Caudate nucleus (tissue), 63 donors: ENCODE measurements at places on chromosomes 1 and 21.

DNA sequence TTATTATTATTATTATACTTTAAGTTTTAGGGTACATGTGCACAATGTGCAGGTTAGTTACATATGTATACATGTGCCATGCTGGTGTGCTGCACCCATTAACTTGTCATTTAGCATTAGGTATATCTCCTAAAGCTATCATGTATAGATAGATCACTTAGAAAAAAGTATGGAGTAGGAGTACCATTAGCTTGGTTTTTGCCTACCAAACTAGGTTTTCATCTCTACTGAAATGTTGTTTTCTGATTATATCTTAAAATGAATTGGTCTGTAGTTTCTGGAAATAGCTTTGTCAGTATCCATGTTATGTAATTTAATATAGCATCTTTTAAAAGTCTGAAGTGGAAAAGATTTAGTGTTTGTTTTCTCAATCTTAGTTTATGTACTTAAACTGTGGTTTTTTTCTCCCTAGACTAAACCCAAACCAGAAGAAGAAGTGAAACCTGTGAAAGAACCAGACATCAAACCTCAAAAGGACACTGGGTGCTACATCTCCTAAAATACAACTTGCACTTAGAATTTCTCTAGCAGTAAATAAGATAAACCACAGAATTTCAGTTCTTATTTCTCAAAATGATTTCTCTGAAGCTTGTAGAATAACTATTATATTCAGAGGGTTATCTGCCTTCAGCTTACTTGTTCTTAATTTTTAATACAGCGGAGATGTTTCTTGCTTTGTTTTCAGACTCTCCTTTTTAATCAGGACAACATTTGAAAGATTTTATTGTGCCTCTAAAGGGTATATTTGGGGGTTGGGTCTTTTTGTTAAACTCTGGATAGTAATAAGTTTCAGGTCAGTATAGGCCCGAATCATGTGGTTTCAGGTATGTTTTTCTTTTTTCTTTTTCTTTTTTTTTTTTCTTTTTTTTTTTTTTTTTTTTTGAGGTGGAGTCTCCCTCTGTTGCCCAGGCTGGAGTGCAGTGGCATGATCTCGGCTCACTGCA lies 4.5 kb upstream of the FAM177B start:
- no peak for DNase-seq

GRCh38 chr1:167722152-167722869 lies 529 bp downstream of the MPZL1 start:
- DNase-seq = peak; percentile 44

GRCh38 chr1:8232036-8232757 lies 85.7 kb upstream of the SLC45A1 start:
- no peak for DNase-seq

- no peak for DNase-seq
These were observed 255.2 kb downstream of the COL11A1 start for GRCh38 chr1:102853136-102853535.

DNA sequence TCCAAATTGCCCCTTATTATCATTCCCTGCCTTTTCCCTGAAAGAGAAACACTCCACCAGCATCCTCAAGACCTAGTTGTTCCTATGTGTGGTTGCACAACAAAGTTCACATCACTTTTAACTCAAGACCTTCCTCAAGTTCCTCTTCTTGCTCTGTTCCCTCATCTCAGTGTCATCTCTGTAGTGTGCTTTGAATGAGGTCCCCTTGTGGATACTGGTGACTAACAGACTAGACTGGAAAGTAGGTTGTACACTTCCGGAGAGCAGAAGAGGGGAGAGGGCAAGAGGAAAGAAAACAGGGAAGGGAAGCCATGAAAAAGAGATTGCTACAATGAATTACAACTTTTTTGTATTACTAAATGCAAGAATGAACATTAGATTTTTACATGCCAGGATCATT lies 853.8 kb downstream of the USP25 start:
- DNase-seq = no peak

DNA sequence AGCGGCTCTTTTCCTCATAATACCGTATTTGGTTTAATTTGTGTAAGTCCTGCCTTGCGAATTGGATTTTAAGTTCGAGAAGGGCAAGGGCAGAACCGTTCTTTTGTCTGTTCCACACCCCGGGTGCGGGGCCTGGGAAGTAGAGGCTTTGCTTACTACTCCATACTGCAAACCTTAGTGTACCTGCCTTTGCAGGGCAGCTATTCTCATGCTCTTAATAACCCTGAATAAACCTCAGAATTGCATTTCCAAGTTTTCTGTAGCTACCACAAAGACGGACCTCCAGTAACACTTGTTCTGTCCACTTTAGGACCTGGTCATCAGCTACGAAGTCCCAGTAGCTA lies 657 bp upstream of the HNRNPU start:
- DNase-seq = peak; percentile 51

DNA sequence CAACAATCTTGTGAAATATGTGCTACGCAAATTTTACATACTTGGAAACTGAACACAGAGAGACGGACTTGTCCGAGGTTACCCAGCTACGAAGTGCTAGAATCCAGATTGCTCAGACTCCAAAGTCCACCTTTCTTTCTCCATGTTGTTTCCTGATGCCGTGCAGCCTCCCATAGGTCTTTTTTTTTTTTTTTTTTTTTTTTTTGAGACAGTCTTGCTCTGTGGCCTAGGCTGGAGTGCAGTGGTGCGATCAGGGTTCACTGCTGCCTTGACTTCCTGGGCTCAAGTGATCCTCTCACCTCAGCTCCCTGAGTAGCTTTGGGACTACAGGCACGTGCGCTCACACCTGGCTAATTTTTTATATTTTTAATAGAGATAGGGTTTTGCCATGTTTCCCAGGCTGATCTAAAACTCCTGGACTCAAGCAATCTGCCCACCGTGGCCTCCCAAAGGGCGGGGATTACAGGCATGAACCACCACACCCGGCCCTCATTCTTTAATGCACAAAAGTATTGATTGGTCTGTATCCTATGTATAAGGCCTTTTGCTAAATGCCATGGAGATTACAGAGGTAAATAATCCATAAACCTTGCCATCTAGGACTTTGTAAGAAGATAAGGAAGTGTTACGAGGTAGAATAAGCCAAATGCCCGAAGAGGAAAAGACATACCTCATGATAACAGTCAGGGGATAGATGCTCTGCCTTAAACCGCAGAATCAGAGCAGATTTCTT lies 92.8 kb downstream of the C1orf21 start:
- no peak for DNase-seq

DNA sequence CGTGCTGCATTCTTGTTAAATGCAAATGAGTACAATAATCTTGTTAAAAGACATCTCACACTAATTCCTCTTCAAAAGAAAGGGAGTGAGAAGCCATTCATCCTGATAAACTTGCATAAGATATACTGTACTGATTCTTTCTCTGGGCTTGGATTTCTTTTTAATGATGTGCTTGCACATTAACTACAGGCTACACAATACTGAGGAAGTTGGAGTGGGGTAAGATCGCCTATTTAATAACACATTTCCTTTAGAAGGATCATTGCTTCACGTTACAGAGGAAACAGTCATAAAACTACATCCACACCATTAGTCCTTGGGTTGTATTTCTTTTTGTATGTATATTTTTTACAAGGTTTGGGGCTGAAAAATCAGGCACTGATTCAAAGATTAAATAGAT lies 36.6 kb downstream of the NRIP1 start:
- no peak for DNase-seq

GRCh38 chr21:34958040-34958439 lies 91.1 kb downstream of the RUNX1 start:
- DNase-seq = no peak

DNA sequence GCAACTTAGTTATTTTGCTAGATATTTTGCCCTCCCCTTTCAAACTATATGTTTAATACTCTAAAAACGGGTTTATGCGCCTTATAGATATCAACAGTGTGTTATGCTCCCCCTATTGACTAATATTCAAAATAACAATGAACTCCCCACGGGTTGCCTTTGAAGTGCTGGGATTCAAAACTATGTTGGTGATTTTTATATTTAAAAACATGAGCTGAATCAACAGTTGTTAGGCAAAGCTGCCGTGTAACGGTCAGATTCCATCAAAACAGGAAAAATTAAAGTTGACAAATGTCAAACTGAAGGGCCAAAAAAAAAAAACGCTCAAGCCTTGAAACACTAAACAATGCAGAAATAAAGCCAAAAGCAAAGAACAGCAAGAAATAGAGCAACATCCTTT lies 2.5 kb downstream of the TGFBR3 start:
- DNase-seq = no peak

DNA sequence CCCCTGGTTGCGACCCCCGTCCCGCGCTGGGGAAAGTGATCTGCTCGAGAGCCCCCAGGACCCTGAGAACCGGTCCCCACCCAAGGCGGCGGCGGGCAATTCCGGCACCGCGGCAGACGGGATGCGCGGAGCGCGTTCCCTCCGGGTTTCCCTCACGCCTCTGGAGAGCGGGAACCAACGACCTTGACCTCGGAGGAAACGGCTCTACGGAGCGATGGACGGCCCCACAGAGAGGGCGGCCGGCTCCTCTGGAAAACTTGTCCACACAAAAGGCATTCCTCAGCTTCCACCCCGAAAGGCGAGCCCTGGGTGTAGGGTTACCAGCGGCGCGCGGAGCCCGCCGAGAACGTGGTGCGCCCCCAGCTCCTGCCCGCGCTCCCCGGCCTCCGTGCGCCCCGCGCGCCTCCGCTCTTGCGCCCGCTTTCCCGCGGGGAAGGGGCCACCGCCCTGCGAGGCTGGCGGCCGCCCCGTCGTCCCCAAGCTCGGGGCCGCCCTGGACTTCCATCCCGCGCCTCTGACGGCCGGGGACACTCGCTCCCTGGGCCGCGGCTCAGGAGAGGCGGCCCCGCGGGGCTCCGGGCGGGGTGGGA lies 391 bp upstream of the KIAA1614 start:
- no peak for DNase-seq

- DNase-seq = no peak
These were observed 1.9 kb upstream of the TFAP2E start for GRCh38 chr1:35571263-35571662.

- peak; percentile 27 for DNase-seq
These were observed 272.7 kb downstream of the FOXD2 start for GRCh38 chr1:47710329-47711071.

DNA sequence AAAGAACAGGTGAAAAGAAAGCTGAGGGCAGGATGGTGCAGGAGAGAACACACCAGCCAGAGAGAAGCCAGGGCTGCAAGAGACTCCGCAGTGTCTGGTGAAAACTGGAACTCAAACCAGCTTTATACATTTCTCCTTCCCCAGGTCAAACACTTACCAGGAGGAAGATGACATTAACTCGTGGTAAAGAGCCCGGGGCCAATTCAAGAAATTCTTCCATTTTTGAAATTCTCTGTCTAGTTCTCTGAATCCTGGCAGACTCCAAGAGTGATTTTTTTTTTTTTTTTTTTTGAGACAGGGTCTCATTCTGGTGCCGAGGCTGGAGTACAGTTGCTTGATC lies 25.8 kb upstream of the SIPA1L2 start:
- DNase-seq = no peak

DNA sequence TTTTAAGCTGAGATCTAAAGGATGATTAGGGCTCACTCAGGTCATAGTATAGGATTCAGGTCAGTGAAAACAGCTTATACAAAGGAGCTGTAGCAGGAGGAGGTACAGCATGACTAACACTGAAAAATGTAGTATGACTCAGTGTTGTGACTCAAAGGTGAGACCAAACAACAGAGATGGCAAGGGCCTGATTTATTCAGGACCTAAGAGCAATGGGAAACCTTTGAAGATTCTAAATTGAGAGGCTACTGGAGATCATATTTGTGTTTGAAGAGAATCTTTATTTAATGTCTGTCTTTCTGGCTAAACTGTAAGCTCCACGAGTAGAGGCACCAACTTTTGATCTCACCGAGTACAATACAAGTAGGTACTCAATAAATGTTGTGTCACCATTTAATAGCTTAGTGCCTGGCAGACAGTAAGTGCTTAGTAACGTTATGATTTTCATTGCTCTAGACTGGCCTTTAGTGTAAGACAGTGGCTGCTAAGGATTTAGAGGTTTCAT lies 43.5 kb downstream of the PRKAA2 start:
- no peak for DNase-seq

DNA sequence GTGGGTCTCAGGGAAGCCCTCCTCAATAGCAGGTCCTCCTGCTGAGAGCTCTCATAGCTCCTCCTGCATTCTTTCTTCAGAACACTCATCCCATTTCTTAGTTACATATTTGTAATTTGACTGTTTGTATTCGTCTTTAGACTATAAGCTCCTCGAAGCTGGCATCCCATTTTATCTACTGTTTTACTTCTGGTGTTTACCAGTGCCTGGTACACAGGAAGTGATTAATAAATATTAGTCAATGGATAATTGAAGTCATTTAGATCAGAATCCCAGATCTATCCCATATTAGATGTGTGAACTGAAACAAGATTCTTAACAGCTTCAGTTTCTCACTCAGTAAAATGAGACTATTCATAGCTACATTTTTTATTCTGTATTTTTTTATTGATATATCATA lies 88.7 kb downstream of the PLPP3 start:
- DNase-seq = no peak

DNA sequence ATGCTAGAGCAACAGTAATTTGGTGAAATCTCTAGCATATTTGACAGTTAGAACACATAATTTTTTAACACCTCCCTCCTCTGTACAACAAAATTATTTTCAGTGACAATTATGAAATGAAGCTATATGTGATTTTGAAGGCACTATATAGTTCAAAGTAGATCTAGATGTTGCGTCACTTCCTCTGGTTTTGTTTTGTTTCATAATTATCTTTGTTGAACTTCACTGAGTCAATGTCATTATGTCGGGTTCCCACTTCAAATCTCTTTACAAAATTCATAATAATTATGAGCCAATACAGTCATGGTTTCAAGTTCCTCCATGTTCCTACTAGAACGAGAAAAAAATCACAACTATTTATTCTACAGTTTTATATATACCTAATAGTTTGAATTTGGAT lies 254.8 kb upstream of the PLXNA2 start:
- no peak for DNase-seq

DNA sequence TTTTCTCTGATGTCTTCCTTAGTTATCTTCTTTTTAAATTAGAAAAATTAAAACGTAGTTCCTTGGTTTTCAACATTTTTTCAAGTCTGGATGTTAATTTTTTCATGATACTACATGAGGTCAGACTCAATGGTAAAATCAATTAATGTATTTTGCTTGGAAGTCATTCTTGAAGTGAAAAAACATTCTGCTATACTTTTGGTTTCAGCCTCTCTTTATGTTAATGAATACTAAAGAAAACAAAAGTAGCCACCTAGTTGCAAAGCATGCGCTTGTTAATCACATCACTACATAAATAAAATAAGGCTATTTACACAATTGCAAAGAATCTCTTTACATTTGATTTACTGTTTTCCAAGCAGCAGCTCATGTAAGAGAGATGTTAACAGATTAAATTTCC lies 170.4 kb downstream of the LIPI start:
- DNase-seq = no peak

GRCh38 chr1:32724678-32725614 lies 22.4 kb upstream of the SYNC start:
- DNase-seq = peak; percentile 16

DNA sequence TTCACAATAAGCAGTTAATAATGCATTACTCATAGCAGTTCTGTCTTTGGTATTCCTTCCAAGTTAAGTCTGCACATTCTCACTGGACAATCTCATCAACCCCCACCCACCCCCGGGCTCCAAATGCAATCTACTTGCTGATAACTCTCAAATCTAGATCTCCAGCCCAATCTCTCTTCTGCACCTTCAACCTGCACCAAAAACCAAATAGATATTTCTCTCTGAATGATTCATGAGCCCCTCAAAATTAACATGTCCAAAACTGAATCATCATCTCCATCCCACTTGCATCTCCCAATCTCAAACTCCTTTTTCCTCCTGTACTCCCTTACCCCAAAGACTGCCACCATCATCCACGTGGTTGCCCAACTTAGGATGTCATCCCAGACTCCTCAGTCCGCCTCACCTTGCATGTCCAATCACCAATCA lies 2.7 kb downstream of the DOCK7 start:
- no peak for DNase-seq
